Fibroblast of skin of abdomen (primary cell): ENCODE measurements at places on chromosomes 2 and 18.
A peak's percentile ranks its signal among the peaks of the same experiment; 100 is the strongest.

- DNase-seq: no peak
Measured at GRCh38 chr18:43506935-43507334, 229.6 kb upstream of the SYT4 start.

GRCh38 chr2:149281441-149281840 lies 48.9 kb upstream of the LYPD6 start:
- no peak for DNase-seq

DNA sequence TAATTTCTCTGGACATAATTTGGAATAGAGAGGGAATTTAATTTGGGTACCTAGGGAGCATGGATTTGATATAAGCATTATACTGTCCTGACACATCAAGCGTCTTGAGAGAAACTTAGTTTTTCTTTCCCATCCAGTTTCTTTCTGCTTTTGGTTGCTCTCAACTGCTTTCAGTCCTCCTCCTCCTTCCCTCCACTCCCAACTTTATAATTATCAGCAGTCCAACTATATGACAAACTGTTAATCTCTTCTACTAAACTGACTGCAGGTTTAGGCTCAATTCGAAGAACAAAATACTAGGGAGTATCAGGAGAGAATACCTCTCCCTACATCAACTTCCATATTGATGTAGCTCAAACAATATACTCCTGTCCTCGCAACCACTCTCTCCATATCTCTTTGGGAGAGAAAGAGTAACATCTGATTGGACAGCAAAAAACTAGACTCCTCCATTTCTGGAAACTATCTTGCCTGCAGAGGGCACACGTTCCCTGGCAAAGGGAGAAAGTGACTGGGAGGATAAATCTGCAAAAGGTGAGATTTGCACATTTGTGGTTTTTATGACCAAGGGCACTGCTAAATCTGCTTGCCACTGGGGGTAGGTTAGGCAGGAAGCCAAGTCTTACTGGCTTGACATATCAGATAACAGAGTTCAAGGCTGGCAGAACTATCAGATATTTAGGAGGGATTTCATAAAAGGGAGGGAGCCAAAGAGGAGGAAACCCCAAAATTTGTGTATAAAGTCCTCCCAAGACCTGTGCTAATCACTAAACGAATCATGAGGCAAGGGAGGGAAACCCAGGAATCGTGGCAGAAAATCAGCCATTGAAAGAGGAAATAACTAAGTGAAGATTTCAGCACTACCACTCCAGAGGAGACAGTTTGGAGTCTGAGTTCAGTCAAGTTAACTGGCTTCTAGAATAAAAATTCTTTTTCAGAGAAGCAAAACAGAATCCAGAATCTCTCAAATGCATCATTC lies 40.0 kb downstream of the ICA1L start:
- peak; percentile 60 for DNase-seq

DNA sequence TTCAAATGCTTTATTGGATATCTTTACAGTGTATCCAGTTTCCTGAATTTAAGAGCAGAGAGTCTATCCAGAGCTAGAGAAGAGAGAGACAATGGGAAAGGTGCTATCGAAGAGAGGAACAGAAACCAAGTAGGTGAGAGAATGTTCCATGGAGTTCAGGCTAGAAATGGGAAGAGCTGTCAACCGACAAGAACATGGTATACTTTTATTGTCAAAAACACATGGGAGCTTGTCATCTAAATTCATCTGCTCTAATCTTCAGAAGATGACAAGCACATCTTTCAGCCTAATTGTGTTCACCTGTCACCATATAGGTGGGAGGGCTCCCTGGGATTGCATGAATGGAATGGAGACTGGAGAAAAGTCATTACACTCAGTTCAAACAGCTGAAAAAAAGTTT lies 690.4 kb upstream of the LRATD1 start:
- no peak for DNase-seq

DNA sequence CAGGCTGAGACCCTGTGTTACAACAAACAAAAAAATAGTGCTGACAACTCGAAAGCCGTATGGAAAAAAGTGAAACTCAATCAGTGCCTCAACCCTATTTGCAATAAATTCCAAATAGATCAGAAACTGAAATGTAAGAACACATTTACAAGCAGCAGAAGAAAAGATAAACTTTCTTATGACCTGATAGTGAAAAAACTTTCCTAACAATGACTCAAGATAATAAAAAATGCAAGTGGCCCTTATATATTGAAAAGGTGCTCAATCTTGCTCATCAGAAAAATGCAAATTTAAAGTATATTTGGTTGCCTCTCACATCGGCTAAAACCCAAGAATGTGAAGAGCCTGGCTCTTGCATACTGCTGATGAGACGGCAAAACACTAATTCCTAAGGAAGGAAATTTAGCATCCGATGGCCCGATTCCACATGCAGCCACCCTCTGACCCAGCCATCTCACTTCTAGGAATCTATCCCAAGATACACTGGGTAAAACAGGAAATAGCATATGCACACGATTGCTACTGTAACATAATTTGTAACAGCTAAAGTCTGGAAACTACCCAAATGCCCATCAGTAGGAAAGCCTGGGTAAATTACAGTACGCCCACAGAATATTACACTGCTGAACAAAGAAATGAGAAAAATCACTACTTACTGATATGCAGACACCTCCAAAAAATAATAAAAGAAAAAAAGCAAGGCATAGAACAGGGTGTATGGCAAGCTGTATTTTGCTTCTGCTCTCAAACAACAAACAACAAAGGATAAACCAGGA lies 56.8 kb downstream of the HDLBP start:
- no peak for DNase-seq

- DNase-seq: no peak
Measured at GRCh38 chr2:235829726-235830125, 335.9 kb downstream of the AGAP1 start.

DNA sequence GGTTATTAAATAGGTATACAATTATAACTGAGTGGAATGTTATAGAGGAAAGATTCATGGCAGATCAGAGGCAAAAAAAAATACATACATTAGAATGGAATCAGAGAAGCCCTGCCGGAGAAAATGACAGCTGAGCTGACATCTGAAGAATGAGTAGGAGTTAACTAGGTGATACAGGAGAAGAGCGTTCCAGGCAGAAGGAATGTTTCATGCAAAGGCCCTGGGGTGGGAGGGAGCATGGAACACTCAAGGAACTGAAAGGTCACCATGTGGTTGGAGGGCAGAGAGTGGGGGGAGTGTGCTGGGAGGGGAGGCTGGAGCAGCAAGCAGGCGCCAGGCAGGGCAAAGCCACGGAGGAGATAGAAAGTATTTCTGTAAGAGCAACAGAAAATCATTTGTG lies 31.6 kb upstream of the CDK5R2 start:
- DNase-seq: no peak

- peak; percentile 91 for DNase-seq
Measured at GRCh38 chr18:10928772-10929373, 220.5 kb downstream of the PIEZO2 start.
